Stimulated activated CD4-positive, alpha-beta T cell treated with anti-CD3 and anti-CD28 coated beads, TNF-alpha, amount 100 ng/mL, for 1 hour (primary cell): ENCODE measurements at places on chromosomes 6 and 20.

DNA sequence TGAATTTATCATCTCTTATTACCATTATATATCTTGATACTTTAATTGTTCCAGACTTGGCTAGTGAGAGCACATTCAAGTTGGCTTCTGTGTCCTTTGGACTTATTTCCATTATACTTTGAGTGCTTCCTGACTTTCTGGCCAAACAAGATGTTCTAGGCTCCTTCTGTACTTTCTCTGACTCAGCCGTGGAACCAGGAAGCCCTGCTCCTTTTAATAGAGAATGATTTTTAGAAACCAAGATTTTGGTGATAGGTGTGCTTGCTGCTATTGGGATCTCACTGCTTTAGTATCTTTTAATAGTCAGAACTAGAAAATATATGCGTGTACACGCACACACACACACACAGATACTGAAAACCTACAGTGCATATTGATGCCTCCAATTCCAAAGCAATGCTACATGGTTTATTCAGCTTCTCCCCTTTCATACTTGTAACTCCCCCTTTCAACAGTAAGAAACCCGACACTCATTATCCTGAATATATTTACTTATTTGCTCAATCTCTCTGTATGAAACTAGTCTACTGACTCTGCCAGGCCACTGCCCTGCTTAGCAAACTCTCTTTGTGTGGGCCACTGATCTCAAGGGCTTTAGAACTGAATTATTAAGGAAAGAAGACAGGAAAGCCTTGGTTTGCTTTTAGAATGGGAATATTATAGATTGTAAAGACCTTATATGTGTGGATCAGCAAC is 42.7 kb upstream of the EZR start:
- no peak for DNase-seq

- DNase-seq = no peak
These were observed 96.6 kb downstream of the SLC16A10 start for GRCh38 chr6:111183702-111184517.

- no peak for DNase-seq
These were observed 25.5 kb upstream of the STX16 start for GRCh38 chr20:58625585-58625984.

DNA sequence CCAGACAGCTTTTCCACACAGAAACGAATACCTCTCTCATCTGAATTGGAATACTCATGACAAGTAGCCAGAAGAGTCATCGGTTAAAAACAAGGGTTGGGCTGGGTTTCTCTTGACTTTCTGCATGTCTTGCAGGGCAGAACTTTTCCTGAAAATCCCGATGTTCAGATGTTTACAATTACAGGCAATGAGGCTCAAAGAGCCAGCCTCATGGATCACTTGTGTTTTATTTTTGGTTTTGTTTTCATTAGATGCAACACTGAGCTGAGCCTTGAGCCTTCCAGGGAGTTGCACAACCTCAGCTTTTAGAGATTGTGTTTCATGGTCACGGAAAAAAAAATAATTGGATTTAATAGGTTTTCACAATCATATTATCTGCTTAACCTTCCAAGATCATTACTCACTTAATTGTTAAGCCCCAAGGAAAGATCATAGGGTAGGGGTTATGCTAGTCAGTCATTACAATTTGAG is 288.1 kb upstream of the PRDM1 start:
- DNase-seq = no peak

DNA sequence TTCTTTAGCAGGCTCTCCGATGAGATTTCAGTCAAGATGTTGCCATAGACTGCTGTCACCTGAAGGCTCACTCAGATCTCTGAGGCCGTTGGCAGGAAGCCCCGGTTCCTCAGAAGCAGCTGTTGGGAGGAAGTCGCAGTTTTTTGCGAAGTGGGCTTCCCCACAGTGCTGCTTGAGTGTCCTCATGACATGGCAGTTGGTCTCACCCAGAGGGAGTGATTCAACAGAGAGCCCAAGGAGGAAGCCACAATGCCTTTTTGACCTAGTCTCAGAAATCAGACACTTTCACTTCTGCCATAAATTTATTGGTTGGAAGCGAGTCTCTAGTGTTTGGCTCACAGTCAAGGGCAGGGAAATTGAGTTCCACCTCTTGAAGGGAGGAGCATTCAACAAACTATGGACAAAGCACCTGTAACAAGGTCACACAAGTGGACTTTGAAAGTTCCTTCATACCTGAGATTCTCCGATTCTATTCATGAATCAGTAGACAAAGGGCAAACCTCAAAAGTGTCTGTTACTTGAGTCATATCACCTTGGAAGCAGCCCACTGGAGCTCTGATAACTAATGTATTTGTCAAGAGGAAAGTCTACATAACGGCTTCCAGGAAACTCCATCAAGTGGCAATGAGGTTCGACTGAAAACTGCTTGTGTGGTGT is 208.3 kb downstream of the TASP1 start:
- no peak for DNase-seq

- DNase-seq = no peak
These were observed 571 bp downstream of the CSNK2B start for GRCh38 chr6:31666337-31666965.

GRCh38 chr20:15630360-15630759 is 942.9 kb downstream of the KIF16B start:
- no peak for DNase-seq

DNA sequence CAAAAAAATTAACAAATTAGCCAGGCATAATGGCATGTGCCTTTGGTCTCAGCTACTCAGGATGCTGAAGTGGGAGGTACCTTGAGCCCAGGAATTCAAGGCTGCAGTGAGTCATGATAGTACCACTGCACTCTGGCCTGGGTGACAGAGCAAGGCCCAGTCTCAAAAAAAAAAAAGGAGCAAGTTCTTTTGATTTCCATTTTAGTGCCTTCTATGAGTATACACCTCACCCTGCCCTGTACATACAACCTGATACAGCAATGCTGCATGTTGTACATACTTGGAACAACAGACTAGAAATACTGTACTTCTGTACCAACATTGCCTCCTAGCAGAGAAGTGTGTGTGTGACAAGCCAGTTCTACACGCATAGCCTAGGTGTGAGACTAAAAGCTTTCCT is 97.3 kb upstream of the CARMIL1 start:
- no peak for DNase-seq

- DNase-seq = no peak
These were observed 1.4 kb downstream of the OTOR start for GRCh38 chr20:16749573-16749972.

DNA sequence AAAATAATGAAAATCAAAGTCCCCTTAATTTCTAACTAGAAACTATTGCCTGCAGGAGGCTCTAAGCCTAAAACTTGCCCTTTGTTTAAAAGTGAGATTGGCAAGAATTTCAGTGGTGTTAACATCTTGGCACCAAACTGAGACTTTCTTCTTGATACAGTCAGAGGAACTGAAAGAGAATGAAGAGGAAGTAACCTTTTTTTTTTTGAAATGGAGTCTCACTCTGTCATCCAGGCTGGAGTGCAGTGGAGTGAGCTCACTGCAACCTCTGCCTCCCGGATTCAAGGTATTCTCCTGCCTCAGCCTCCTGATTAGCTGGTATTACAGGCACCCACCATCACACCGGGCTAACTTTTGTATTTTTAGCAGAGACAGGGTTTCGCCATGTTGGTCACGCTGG is 3.6 kb downstream of the DOP1A start:
- no peak for DNase-seq

DNA sequence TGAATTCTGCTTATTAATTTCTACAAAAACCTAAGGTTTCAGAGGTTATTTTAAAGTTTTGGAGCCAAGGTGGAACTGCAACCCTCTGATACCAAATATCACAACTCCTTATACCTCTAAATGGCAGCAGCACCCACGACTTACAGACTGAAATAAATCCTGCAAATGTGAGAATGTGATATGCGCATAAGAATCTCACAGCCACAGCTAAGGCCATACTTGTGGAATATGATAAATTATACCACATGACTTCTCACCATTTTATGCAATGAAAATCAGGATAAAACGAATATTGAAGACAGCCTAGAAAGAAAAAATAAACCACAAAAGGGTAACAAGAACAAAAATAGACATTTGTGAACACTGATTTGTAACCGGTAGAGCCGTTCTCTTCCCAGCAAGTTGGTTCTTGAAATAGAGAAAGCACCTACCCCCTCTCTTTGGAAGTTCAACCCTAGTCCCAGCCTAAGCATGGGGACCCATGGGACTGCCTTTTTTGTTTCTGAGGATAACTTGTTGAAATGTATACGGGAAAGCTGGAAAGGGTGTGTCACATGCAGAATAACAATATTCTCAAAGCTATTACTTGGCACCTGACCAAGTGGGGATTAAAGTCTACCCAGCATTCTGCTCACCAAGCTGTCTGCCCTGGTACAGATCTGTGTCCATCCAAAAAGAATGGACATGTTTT is 47.1 kb upstream of the MCM9 start:
- no peak for DNase-seq

DNA sequence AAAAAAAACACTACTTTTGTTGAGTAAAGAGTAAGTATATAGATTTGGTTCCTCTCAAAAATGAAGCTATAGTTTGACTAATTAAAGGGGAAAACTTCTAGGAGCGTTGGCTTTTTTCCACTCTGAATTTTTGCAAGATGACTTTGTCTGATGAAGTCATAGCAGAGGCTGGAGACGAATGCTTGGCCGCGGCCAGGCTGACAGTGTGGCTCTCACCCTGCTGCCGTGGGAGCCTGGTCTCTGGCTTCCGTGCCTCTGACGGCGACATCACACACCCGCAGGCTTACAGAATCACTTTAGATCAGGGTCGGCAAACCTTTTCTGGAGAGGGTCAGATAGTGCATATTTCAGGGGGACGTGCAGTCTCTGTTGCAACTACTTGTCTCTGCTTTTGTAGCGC is 145.0 kb downstream of the PHACTR3 start:
- DNase-seq = no peak

DNA sequence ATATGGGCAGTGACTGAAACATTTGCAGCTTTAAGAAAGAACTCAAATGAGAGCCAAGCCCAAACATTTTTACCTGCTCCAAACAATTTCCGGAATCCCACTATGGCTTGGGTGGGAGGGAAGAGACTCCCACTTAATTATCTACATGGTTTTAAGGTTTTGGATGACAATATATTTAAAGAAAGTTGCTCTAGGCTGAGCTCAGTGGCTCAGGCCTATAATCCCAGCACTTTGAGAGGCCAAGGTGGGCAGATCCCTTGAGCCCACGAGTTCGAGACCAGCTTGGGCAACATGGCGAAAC is 9.5 kb upstream of the AKAP12 start:
- DNase-seq = no peak

DNA sequence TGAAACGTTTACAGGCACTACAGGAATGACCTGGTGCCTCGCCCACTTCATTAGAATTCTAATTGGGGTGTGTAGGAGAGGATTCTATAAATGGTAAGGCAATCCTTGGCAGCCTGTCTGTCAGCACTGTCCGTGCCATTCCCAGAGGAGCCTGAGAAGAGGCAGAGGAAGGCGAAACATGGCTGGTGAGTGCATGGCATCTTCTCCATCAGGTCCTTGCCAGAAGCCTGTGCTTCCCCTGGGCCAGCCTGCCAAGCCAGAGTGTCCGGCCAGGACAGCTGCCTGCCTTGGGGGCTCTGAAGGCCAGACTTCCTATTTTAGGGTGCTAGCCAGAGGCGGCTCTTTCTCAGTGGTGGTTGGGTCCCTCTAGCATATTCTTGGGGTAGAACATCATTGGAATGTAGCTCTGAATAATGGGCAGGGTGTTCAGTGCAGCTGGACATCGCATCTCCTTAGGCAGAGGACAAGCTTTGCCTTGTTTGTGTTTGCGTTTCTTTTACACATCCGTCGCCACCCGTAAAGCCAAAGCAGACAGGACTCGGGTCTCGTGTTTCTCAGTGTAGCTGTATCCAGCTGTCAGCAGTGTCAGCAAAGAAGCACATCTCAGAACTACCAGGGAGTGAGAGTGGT is at the start of gene TGM3:
Gene TGM3, plus strand, starts transcription at position 116 of the 630 bp plus-strand sequence. Its CDS starts 63 bp downstream, at position 179.
- no peak for DNase-seq

GRCh38 chr6:89482126-89482525 is 49.2 kb downstream of the ANKRD6 start:
- no peak for DNase-seq

DNA sequence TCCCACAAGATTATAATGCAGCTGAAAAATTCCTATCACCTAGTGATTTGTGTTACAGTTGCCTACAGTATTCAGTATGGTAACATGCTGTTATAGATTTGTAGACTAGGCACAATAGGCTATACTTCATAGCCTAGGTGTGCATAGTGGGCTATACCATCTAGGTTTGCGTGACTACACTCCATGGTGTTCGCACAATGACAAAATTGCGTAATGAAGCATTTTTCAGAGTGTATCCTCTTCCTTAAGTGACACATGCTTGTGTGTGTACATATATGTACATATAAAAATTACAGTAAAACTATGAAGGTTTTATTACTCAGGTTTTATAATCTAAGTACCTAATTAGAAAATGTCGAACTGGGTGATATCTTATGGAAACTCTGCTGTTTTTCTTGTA is 133.0 kb downstream of the FARS2 start:
- DNase-seq = no peak

- DNase-seq = no peak
These were observed 116.2 kb upstream of the MMS22L start for GRCh38 chr6:97399208-97399607.

- DNase-seq = no peak
These were observed 27.1 kb upstream of the PPP1R14C start for GRCh38 chr6:150115769-150116168.

- no peak for DNase-seq
These were observed 92.4 kb downstream of the TMEM242 start for GRCh38 chr6:157230910-157231309.

- no peak for DNase-seq
These were observed 38.1 kb upstream of the FAM135A start for GRCh38 chr6:70375166-70375565.

GRCh38 chr6:14276667-14277404 is 159.3 kb downstream of the CD83 start:
- DNase-seq = no peak

DNA sequence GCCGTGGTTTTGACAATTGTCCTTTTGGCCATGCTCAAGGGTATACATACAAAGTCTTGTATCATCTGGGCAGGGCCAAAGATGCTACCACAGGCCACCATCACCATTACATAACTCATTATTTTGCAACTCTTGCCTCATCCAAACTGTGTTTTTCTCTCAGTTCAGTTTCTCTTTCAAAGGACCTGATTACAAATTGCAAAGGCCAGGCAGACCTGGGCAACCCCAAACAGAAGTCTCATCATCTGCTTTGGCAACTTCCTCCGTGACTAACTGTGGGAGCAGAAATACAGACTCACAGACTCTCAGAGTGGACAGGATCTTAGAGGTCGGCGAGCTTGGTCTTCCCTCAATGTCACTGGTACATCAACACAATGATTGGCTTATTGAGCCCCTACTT is 117.8 kb upstream of the NEDD9 start:
- DNase-seq = no peak
